ENCODE measurements at places on chromosomes 4 and X.

- no peak for DNase-seq
Measured at GRCh38 chr4:67521506-67521905, 23.8 kb downstream of the CENPC start.

DNA sequence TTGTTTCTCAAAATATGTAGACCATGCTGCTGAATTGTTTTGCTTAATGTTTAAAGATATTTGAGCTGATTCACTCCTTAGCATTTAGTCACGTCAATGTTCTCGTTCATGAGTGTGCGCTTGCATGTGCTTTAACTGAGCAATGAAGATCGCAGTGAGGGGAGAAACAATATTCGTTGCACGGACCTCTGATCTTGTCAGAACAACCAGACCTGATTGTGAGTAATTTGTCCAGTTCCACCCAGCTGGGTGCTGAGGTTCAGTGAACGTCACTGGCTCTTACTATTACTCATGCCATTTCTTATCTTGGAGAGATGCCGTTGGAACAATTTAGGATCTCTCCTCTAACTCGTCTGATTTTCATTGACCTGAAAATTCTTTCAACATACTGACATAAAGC, 15.0 kb upstream of the PRKX start:
- no peak for DNase-seq

DNA sequence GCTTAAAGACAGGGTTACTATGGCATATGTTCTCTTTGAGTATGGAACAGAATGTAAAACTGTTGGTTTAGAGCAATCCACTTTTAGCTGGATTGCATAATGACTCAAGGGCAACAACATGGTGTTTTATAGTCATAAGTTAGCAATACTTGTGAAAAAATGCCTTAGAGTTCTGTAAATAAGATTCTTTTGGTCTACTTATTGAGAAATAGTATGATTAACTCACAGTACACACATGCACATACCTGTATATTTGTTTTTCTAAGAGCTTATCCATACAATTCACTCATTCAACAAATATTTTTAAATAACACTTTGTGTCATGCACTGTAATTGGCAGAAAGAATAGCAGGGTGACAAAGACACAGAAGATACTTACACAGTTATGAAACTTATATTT, 1415.5 kb downstream of the PCDH7 start:
- DNase-seq = no peak

- DNase-seq = no peak
Measured at GRCh38 chrX:23133551-23133950, 133.8 kb downstream of the DDX53 start.

GRCh38 chr4:7987148-7987989, 47.7 kb upstream of the AFAP1 start:
- DNase-seq = peak; percentile 86

DNA sequence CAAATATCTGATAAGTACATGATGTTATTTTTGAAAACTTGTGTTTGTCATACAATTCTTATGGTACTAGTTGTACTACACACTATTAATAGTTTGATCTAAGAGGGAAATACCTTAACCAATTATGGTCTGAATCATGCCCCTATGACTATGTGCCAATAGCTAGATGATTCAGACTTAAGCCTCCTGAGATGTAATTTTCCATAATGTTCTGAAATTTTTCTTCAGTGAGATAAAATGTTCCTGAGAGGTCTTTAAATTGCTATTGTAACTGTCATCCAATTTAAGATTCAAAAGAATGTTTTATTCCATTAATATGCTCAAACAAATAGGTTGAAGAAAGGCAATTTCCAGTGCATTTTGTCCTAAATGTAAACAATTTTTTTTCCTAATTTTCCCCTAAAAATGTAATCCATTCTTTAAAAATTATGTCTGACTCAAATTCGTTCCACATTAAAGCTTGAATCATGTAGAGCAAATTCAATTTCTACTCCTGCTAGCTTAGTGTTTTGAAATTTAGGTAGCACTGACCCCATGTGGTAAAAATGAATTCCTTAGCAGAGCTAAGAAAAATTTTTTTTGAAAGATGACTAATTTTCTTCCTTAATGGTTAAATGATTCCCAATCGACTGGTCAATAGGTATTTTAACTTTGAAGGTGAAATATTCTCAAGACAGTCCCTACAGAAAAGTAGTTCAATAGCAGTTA, 49.1 kb downstream of the APOOL start:
- DNase-seq = no peak

DNA sequence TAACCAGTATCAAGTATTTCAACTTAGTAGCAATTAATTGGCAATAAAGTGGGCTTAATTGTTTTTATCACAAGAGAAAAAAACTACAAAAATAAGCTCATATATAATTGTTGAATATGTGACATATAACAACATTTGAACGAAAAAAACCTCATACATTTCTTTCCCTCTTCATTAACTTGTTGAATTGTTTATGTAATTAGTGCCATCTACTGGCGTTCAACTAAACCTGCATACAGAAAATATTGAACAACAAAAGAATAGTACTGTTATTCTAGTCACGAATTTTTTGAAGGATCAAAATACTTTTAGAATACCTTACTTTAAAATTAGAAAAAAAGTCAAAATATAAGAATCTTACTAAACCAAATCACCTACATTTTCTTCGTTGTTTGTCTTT, 586.5 kb upstream of the FTHL17 start:
- DNase-seq = no peak

GRCh38 chrX:154824638-154825037, 9.8 kb downstream of the SMIM9 start:
- no peak for DNase-seq

DNA sequence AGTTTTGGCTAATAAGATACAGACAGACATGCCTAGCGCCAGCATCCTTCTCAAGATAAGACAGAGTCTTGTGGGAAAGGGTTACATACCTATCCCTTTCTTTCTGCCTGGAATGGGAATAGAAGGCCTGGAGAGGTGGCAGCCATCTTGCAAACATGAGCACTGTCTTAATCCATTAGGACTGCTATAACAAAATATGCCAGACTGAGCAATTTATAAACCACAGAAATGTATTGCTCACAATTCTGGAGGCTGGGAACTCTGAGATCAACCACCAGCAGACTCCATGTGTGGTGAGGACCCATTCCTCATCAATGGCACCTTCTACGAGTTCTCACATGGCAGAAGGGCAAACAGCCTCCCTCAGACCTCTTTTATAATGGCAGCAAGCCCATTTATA, 26.5 kb upstream of the NEIL3 start:
- DNase-seq = no peak

GRCh38 chrX:115058276-115058675, 40.9 kb upstream of the IL13RA2 start:
- DNase-seq = no peak

DNA sequence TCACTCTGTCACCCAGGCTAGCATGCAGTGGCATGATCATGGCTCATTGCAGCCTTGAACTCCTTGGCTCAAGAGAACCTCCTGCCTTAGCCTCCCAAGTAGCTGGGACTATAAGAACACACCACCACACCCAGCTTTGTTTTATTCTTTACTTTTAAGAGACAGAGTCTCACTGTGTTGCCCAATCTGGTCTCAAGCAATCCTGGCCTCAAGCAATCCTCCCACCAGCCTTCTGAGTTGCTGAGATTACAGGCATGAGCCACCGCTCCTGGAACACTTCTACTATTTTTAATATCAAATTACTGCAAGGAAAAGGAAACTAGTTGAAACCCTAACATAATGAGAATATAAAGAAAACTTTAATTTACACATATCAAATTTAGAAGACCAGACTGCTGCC, 85.4 kb downstream of the FAM13A start:
- DNase-seq = no peak

DNA sequence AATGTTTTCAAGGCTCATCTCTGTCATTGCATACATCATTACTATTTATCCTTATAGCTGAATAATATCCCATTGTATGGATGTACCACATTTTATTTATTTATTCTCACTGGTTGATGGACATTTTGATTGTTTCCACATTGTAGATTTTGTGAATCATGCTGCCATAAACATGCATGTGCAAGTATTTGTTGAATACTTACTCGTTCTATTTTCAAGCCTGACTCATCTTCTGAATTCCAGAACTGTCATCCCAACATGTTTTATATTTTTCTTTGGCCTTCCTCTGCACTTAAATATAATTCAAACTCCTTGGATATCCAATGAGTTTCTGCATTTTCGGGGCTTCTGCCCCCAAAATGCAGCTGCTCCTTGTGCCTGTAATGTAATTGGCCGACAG, 77.6 kb downstream of the MXRA5 start:
- no peak for DNase-seq

All from left forelimb (tissue), 1 donor.